ENCODE measurements at places on chromosomes 1 and 21.

DNA sequence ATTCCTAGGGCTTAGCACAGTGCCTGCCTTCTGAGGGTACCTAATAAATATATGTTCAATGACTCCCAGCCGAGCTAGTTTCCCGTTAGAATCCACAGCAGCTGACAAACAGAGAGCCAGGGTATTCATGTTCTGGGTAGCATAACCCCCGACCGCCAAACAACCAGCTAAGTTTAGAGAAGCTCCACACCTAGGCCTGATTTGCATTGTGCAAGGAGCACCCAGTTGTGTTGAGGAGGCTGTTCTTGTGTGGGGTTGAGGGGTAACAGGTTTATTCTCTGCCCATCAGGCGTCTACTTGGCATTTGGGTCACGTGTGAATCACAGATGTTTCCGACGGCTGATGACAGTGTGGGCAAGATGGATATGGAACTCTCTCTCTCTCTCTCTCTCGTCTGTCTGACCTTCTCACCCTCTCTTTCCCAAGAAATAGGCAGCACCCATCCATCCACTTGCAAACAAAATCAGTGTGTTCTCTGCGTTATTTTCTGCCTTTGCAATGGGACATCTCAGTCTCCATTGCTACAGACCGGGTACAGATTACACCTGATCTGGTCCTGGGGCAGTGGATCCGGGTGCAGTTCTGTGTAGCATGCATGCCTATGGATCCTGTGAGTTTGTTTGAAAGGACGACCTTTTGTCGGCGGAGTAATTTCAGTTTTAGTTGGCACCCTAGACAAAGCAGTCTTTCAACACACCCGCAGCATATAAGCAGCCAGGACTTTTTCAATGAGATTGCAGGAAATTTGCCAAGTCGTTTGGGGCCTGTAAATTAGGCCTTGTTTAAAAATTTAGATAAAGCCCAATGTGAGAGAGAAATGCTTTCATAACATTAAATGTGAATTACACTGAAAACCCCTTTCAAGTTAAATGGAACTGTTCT, 29.4 kb downstream of the KAZN start:
- DNase-seq: no peak

- no peak for DNase-seq
These were observed 57.4 kb upstream of the CITED4 start for GRCh38 chr1:40919475-40920011.

DNA sequence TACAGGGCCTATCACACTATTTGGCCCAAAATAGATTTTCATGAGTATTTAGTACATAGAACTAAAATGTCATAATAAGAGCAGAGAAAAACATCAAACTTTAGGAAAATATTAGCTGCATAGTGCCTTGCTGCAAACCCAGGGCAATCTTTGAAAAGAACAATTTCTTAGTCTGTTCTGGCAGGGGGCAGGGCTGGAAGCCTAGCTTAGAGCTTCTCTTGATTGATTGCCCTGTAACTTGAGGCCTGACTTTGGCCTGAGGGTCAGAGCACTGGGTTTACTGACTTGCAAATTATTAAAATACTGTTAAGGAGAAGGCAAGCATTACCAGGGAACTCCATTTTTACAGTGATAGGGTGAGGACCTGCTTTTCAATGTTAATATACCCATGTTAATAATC, 115.8 kb upstream of the SPAG17 start:
- no peak for DNase-seq

DNA sequence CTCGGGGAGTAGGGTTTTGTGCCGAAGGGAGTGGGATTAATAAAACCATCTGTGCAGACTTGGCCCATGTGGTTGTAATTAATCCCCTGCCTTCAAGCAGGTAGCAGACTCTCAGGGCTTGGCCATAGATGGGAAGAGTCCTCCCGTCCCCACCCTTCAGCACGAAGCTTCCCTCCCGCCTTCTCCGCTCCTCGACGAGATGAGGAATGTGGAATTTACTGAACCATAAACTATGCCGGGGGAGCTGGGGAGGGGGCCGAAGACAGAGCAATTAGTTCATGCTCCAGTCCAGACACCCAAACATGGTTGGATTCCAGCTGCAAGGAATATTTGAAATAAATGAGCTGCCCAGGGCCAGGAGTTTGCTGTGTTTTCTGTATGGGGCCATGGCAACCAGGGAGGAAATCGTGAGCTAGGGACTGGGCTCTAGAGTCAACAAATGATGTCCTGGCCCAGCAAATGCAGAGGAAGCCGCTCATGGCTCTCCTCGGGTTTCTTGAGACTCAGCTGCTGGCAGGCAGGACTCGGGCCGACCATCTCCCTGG, 78.8 kb downstream of the SPSB1 start:
- no peak for DNase-seq

DNA sequence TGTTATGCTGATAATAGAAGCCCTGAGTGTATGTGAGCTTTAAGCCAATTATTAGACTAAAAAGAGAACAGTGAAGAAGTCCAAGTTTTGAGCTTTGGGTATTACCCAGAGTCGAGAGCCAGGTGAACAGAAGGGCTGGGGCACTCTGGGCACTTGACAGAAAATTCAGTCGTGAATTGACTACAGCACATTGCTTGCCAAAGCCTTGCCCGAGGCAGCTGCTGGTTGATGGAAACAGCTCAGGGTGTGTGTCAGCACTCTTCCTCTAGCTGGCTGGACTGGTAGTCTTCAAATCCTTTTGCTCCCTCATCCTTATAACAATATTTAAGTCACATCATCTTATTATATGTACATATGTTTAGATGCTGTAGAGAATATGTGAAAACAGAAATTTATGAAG, 21.3 kb downstream of the PDE4B start:
- DNase-seq: no peak

- no peak for DNase-seq
These were observed 85.2 kb downstream of the TBX19 start for GRCh38 chr1:168365719-168366479.

DNA sequence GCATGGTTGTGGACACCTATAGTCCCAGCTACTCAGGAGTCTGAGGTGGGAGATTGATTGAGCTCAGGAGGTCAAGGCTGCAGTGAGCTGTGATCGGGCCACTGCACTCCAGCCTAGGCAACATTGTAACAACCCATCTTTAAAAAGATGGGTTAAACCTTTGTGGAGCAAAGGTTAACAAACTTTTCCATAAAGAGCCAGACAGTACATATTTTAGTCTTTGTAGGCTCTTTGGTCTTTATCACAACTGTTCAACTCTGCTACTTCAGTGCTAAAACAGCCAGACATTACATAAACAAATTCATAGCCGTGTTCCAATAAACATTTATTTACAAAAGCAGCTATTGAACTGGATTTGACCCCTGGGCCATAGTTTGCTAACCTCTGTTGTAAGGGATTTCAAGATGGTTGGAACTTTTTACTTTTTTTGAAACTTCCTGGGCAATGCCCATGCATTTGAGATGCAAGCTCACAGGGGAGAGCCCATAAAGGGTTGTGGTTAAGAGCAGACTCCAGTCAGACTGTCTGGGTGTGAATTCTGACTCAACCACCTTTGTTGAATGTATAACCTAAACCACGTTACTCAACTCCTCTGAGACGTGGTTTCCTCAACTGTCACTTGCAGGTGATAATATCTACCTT, 10.8 kb downstream of the INAVA start:
- DNase-seq: peak; percentile 13

- DNase-seq: no peak
These were observed 2.3 kb downstream of the PDXK start for GRCh38 chr21:43721206-43721605.

GRCh38 chr21:40381111-40381510, 465.8 kb downstream of the DSCAM start:
- no peak for DNase-seq

DNA sequence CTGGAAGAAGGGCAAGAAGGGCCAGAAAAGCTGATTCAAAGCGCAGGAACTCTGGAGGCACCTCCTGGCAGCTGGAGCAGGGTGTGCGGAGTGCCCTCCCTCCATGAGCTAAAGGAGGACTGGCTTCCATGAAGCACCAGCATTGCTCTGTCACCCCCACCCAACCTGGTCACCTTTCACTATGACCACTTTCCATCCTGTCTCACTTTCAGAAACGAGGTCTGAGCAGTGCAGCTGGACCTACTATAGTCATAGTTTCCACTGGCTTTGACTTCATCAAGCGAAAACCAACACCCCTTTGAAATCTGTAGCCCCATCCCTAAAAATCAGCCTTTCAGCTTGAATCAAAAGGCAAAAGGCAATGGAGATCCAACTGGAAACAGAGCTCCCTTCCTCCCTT, 84.8 kb upstream of the CACNA1E start:
- DNase-seq: no peak

GRCh38 chr21:33393348-33393747, 9.9 kb upstream of the IFNGR2 start:
- no peak for DNase-seq

GRCh38 chr1:161111117-161111516, 6.7 kb downstream of the PFDN2 start:
- DNase-seq: no peak

- DNase-seq: no peak
These were observed 27.8 kb upstream of the FMO4 start for GRCh38 chr1:171286032-171286705.

DNA sequence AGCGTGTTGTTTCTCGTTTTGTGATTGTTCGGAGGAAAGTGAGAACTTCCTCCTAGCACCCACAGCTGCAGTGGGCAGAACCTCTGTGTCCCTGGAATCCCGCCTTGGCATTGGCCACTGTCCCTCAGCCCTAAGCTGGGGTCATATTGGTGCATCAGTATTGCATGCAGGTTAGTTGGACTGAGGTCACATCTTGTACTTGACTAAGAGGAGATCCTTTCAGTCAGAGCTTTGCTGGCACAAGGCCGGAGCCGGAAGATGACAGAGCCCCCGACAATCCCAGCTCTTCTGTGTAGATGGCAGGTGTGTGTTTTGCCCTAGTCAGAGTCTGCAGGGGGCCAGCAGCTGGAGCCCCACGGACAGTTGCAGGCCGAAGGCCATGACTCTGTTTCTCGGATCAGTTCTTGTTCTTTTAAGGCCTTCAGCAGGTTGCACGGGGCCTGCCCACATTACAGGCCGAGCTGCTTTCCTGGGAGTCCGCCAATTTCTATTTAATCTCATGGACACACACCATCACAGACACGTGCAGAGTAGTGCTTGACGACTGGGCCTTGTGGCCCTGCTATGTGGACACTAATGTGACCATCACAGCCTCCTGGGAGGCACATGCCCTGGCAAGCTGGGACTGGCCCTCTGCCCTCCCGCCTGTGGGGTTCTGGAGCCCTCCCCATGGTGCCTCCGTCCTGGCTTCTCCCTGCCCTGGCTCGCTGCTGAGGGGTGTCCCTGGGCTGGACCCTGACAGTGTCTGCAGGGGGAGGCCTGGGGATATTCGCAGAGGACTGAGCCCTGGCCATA, 14.9 kb downstream of the SNAP47 start:
- no peak for DNase-seq

DNA sequence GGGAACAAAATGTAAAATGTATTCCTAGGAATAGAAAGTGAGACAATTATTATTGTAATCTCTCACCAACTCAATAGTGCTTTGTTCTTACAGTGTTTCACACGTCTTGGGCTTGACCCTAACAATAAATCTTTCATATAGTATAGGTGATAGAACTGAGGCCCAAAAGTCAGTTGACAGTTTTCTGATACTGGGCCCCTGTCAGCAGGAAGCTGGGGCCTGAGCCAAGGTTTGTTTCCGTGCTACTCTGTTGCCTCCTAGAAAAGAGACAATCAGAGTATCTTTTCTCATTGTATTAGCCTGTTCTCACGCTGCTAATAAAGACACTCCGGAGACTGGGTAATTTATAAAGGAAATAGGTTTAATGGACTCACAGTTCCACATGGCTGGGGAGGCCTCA, 5.0 kb downstream of the RRP1B start:
- DNase-seq: no peak

DNA sequence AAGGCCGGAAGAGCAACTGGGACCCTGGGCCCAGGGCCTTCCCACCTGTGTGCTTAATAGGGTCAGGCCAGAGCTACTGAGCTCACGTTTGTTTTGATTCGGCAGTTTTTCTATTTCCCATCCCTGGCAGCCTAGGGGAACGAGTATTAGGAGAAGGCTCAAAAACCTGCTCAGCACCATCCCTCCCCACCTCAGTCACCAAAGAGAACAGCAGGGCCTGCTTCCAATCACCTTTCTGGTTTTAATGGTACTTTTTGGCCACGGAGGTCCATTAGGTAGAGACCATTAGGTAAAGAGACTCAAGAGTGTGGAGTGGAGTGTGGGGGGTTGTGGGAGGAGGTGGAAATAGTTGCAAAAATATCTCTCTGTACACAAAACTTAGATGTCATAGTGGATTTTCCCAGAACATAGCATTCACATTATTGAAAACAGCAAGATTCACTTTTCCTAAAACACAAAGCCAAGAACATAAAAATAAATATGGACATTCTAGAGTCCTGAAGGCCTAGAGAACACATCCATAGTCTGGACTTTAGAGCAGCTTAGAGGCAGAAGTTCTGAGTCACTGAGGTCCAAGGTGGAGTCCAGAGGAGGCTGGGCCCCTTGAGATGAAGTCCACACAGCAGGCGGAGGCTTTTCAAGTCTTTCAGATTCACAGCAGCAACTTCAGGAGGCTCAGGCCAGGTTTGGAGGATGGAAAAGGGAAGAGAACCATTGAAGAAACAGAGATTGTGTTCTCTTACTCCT, 19.5 kb downstream of the NUAK2 start:
- DNase-seq: no peak

DNA sequence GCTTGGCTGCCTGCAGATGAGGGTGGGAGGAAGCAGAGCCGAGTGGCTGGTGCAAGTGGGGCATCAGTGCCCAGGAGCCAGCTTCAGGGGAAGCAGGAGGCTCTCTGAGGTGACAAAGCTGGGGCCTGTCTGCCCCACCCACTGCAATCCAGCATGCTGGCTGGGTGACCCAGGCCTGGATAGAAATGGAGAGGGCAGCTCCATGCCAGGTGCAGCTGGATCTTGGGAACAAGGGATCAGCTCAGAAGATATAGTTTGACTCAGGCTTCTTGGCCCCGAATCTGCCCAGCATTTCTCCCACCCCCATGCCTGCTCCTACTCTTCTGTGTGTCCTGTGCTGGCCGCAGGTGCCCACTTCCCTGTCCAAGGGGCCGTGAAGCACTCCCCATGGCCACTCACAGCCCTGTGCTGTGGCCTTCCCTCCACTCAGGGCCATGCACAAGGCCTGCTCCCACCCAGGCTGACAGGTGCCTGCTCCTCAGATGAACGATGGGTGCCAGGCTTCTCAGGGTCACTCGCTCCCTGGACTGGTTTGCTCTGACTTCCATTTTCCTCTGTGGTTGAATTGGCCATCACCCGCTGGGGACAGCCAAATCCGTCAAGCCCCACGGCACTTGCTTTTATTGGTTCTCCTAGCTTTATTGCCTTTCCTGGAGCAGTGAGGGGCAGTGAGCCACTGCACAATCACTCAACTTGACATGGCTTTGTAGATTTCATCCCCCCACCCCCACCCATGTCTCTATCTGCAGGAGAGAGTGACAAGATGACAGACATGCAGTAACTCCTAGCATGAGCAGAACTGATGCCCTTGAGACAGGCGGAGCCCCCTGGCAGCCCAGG, 174.8 kb upstream of the VAMP3 start:
- DNase-seq: no peak

DNA sequence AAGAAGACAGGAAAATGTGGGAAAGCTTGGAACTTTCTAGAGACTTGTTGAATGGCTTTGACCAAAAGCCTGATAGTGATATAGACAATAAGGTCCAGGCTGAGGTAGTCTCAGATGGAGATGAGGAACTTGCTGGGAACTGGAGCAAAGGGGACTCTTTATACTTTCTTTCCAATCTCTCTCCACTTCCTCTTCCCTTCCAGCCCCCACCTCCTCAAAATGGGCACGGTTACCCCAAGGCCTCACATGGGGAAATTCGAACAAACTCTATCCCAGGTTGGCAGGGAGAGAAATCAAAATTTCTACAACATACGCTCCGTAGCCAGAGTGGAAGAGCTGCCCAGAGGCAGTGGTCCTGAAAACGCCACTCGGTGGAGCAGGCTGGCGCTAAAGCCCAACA, 15.2 kb downstream of the PPT1 start:
- DNase-seq: no peak
